Cerebellum (tissue), 4 donors: ENCODE measurements at places on chromosomes 3 and 15. TPM values are rescaled to one million over a fixed set of nuclear protein-coding genes. Genes with fewer than 3 reads are reported as not detected.

Gene NEIL1
- total RNA-seq = 14.2 TPM

Gene PLA2G4E
- not detected for total RNA-seq

Gene CELF6
- 7.3 TPM for total RNA-seq

Gene DLL4
- total RNA-seq = 4.4 TPM

Gene ANKRD63
- 0.27 TPM for total RNA-seq

Gene SELENOS
- 28.8 TPM for total RNA-seq

Gene ACTRT3
- total RNA-seq = 4.5 TPM

Gene SI
- 0.18 TPM for total RNA-seq

Gene IL12A
- total RNA-seq = 1.1 TPM

Gene CYP8B1
- total RNA-seq = not detected

Gene SCG3
- total RNA-seq = 48.5 TPM

Gene WWTR1
- 11.8 TPM for total RNA-seq

Gene SLC22A13
- 1.4 TPM for total RNA-seq

Gene PROK2
- 0.64 TPM for total RNA-seq
